ENCODE measurements at places on chromosomes 11 and 22.

- DNase-seq: peak; percentile 58
These were observed 8.4 kb upstream of the ALG8 start for GRCh38 chr11:78147807-78148206.

DNA sequence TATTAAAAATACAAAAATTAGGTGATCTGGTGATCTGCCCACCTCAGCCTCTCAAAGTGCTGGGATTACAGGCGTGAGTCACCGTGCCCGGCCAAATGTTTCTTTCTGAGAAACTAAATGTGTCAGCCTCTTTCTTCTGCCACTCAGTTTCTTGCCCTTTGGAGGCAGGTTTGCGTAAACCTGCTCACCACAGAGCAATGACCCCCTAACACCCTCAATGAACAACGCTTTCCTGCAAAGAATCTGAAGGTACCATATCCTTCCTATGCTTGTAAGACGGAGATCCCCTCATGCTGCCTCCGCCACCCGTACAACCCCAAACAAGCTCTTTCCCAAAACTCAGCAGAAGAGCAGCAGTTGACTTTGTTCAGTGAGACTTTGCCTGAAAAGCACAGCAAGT is 38.7 kb upstream of the TTLL12 start:
- no peak for DNase-seq

- no peak for DNase-seq
These were observed 20.4 kb upstream of the EMSY start for GRCh38 chr11:76424379-76424778.

DNA sequence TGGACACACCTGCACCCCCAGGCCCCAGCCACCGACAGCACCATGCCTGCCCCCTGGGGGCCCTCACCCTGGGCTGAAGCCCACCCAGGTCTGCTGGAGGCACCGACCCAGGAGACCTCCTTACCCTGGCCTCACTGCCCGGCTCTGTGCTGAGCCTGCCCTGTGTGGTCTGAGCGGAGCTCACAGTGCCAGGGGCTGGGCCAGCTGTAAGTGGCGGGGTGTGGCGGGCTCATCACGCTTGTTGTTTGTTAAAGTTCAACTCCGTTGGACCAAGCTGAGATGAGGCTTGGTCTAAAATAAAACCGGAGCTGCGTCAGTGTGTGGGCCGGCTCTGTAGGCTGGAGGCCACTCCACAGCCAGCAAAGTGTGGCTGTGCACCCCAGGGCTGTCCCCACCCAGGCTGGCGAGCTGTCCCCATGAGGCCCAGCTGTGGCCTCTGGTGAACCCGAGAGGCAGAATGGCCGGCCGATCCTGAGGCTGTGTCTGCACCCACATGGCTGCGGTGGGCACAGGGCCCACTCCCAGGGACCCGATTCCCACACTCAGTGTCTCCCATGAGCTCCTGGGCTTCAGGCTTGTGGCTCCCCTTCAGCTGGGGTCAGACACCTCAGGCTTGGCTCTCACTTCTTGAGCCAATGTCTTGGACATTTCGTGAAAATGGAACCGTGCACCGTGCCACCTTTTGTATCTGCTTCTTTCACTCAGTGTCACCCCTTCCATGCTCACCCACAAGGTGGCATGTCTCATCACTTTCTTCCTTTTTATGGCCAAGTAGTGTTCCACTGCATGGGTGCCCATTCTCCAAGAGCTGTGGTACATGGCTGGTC is 137.9 kb downstream of the CTTN start:
- no peak for DNase-seq

GRCh38 chr11:102276362-102276761 is 40.9 kb upstream of the BIRC3 start:
- DNase-seq: no peak

- DNase-seq: peak; percentile 27
These were observed 17.1 kb downstream of the MIAT start for GRCh38 chr22:26674211-26675190.

- DNase-seq: no peak
These were observed 10.1 kb upstream of the GAB2 start for GRCh38 chr11:78427615-78428265.

GRCh38 chr22:41844513-41844912 is 11.6 kb downstream of the SREBF2 start:
- no peak for DNase-seq

GRCh38 chr11:39120890-39121289 is 2338.6 kb downstream of the LRRC4C start:
- no peak for DNase-seq

DNA sequence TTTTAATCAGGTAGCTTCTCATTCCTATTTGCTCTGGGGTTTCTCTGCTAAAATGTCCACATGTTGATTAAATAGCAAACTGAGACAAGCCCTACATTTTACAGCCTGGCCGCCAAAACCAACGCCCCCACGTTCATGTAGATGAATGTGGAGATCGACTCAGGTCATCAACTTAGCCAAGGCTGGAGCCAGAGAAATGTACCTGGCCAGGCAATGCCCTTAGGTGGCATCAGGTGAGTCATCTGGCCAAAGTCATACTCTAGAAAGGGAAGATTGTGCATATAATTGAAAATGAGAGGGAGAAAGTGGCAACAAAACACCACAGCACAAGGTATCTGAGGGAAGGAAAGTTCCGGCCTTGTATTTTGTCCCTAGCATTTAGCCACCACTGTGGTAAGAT is 37.1 kb upstream of the CCDC89 start:
- DNase-seq: no peak

GRCh38 chr11:108666373-108666772 is 1.5 kb downstream of the DDX10 start:
- DNase-seq: no peak

DNA sequence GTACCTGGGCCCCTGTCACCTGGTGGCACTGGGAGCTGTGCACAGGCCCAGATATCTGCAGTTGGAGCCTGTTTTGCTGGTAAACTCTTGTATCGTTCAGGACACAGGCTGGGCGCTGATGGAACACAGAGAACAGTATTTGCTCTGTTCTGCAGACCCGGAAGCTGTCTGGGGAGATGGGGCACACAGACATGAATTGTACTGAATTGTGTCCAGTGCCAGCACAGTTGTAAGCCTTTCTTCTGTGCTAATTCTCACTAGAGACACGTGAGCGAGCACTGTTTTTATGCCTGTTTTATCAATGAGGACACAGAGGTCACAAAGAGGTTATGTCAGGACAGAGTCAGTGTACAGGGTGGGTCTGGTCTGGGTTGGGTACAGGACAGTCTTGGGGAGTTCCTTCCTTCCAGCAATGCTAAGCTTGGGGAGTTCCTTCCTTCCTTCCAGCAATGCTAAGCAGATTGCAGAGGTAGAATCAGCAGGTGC is 24.4 kb upstream of the ACR start:
- no peak for DNase-seq

DNA sequence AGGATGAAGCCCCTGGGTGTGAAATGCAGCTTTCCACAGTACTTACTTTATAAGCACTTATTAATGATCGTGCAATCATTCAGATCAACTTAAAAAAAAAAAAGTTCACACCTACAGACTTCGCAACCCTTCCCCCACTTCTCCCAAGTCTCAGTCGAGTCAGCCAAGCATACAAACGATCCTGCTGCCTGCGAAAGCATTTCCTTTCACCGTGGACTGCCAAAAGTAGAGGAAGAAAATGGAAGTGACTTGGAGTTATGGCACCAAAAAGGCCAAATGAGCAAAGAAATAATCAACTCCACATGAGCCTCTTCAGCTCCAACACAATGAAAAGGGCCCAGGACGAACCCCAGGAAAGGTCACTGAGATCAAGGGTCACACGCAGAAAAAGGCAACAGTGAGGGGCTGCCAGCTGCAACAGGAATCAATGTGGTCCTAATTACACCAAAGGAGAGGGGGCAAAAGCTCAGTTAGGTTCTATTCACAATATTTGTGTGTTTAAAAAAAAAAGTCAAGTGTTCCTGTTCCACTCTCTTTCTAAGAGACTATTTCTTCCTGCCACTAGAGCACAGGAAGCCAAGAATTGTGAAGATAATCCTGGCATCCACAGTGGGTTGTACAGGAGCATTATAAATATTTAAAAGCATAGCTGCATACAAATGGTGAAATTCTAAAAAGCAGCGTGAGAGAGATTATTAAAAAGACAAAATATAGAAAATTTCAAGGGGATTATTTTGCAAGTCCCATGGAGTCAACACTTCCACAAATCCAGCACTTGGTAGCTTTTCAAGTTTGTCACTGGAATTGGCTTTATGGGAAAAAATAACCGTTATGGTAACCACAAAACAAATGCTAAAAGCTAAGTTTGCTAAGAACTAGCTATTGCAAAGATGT is 28.4 kb downstream of the CDON start:
- no peak for DNase-seq

DNA sequence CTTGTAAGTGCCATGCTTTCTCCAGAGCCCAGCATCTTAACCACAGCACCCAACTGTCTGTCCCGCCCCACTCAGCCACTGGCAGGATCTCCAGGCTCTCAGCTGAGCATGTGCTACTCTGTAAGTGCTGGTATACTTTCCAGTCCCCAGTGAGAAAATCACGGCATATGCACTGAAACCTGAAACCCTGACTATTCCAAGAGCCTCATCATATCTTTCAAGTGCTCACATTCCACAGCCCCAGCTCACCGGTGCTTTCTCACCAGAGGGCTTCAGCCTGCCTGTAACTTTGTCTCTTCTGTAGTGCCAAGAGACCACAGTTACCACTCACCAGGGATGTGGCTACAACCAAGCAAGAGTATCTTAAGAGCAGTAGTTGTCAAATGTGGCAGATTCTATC is 24.4 kb upstream of the PAMR1 start:
- no peak for DNase-seq

DNA sequence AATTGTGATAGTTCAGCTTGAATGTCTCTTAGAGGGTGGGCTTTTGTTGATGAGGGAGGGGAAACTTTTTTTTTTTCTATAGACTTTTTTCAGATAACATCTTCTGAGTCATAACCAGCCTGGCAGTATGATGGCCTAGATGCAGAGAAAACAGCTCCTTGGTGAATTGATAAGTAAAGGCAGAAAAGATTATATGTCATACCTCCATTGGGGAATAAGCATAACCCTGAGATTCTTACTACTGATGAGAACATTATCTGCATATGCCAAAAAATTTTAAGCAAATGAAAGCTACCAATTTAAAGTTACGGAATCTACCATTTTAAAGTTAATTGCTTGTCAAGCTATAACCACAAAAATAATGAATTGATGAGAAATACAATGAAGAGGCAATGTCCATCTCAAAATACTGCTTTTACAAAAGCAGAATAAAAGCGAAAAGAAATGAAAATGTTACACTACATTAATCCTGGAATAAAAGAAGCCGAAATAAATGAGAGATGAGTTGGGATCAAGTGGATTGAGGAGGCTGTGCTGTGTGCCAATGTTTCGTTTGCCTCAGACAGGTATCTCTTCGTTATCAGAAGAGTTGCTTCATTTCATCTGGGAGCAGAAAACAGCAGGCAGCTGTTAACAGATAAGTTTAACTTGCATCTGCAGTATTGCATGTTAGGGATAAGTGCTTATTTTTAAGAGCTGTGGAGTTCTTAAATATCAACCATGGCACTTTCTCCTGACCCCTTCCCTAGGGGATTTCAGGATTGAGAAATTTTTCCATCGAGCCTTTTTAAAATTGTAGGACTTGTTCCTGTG is 3.9 kb downstream of the MALAT1 start:
- DNase-seq: no peak

- no peak for DNase-seq
These were observed 254.5 kb upstream of the NARS2 start for GRCh38 chr11:78829146-78829545.

DNA sequence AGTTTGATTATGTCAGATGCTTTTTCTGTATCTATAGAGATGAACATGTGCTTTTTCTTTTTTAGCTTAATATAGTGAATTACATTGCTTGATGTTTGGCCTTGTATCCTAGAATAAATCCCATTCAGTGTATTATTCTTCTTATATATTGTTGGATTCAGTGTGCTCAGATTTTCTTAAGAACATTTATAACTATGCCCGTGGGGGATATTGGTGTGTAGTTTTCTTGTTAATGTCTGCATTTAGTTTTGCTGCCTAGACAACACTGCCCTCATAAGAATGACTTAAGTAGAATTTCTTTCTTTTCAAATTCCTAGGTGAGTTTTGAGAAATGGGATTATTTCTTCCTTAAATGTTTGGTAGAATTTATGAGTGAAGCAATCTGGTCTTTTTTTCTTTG is 98.5 kb downstream of the TMEM135 start:
- no peak for DNase-seq
